ENCODE measurements at places on chromosomes 13 and 19.

DNA sequence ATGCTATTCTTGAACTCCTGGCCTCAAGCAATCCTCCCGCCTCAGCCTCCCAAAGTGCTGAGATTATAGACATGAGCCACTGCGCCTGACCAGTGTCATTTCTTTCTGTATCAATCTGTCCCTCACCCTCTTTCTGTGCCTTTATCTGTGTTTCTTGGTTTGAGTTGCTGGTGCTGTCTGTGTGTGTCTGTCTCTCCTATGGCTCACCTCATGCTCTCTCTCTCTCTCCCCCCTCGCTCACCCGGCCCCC, 9.9 kb downstream of the IRF2BP1 start:
- DNase-seq = no peak

GRCh38 chr19:50870417-50871089, 2.7 kb upstream of the KLK2 start:
- DNase-seq = peak; percentile 64

GRCh38 chr19:28359431-28360414, 853.2 kb downstream of the UQCRFS1 start:
- no peak for DNase-seq

DNA sequence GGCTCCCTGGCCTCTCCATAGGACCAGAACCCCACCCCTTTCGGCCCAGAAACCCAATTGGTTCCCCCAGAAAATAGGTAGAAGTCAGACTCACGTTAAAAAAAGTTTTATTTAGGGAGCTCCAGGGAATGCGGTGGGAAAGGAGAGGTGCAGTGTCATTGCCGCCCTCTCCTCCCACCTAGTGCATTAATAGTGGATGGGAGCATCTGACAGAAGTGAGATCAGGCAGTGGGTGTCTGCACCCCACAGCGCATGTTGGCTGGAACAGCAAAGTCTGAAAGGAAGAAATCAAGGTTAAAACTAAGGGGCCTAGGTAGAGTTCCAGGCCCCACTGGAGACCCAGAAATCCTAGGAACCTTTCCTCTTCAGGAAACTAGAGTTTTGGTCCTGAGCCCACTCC, 2.1 kb upstream of the PHLDB3 start:
- no peak for DNase-seq

- DNase-seq = no peak
Observed at GRCh38 chr13:66586489-66586888, 643.6 kb downstream of the PCDH9 start.

DNA sequence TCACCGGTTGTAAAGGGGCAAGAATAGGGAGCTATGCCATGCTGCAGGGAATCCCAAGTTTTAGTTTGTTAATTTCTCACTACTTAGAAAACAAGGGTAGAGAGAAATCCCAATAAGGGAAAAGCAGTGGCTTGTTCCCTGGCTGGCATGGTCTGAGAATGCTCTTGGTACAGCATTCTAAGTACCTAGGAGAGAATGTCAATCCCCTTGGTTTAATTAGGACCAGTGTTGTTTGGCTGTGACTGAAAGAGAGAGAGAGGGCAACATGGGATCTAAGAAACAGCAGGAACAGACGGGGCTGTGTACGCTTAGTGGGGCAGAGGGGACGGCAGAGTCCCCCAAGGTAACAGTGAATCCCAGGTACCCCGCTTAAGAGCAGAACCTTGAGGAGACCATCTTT, 228.8 kb downstream of the PCDH9 start:
- DNase-seq = no peak

Measured in activated CD4-positive, alpha-beta T cell treated with anti-CD3 and anti-CD28 coated beads for 48 hours (primary cell).